Substantia nigra (tissue), 51 donors: ENCODE measurements at places on chromosomes 5 and 9.

DNA sequence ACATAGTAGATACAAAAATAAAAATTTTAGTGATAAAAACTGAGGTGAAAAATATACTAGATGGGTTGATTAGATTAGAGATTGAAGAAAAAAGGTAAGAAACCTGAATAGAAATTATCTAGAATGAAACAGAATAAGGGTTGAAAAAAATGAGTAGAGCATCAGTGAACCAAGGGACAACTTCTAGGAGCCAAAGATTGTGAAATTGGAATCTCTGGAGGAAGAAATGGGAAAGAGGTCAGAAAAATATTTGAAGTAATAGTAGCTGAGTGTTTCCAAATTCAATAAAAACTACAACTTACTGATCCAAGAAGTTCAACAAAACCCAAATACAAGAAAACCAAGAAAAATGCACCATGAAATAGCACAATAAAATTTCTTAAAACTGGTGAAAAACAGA is 116.6 kb upstream of the STARD4 start:
- no peak for DNase-seq

- DNase-seq = no peak
These were observed 13.3 kb downstream of the PKD2L2 start for GRCh38 chr5:137902408-137903133.

GRCh38 chr5:5420251-5420650 is 2.2 kb upstream of the ICE1 start:
- DNase-seq = no peak

- no peak for DNase-seq
These were observed 219.9 kb upstream of the GLRA1 start for GRCh38 chr5:152144556-152144955.
